ENCODE measurements at places on chromosomes 2 and 18.

GRCh38 chr2:34995196-34995595 lies 1360.4 kb upstream of the CRIM1 start:
- no peak for DNase-seq

- DNase-seq = no peak
Observed at GRCh38 chr2:202149155-202149762, 76.2 kb downstream of the KIAA2012 start.

DNA sequence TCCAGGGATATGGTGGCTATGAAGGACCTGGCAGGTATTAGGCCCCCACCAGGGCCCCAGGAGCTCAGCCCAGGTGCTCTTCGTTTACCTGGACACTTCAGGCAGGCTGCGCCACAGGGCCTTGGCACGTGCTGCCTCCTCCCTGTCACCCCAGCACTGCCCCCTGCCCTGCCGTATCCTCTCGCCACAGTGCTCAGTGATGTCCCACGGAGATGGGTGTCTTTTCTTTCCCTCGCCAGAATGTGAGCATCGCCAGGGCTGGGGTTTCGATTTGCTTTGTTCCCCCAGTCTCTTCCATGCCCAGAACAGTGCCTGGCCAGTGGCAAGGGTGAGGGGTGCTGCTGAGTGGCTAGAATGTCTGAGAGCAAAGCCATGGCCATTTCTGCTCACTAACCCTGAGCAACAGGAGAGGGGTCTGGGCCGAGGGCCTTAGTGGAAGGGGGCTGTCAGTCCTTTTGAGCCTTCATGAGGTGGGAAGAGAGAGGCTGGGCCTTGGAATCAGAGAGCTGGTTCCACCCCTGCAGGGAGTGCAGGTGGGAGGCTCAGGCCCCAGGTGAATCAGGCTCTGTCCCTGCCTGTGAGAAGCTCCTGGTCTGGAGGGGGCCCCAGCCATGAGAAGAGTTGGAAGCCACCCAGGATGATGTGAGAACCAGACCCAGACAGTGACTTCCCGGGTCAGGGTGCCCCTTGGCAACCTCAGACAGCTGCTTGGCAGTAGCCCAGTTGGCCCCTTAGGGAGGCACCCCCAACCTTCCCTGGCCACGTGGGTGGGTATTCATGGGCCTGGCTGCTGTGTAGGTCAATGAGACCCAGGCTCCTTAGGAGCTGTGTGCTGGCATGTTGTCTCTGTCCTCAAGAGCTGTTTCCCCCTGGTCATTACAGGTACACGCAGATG lies 129.9 kb upstream of the HS6ST1 start:
- DNase-seq = no peak

- DNase-seq = no peak
Observed at GRCh38 chr18:70636991-70637390, 348.1 kb downstream of the SOCS6 start.

DNA sequence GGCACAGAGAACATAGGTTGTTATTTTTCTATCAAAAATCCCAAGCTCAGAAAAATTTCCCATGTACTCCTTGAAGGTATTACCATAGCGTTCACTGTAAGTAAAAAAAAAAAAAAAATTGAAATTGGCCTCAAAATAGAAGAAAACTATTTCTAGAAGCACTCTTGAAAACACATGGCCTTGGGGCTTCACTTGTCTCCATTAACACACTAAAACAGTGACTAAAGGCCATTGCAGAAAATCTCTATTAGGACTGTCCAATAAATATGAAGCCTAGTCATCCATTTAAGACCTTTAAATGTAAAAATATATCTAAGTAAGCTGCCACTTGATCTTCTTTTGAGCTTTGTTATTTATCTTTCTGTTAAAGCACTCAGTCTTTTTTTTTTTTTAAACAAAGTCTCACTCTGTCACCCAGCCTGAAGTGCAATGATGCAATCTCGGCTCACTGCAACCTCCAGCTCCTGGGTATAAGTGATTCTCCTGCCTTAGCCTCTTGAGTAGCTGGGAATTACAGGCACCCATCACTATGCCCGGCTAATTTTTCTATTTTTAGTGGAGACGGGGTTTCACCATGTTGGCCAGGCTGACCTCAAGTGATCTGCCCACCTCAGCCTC lies 35.8 kb downstream of the CCDC68 start:
- no peak for DNase-seq

DNA sequence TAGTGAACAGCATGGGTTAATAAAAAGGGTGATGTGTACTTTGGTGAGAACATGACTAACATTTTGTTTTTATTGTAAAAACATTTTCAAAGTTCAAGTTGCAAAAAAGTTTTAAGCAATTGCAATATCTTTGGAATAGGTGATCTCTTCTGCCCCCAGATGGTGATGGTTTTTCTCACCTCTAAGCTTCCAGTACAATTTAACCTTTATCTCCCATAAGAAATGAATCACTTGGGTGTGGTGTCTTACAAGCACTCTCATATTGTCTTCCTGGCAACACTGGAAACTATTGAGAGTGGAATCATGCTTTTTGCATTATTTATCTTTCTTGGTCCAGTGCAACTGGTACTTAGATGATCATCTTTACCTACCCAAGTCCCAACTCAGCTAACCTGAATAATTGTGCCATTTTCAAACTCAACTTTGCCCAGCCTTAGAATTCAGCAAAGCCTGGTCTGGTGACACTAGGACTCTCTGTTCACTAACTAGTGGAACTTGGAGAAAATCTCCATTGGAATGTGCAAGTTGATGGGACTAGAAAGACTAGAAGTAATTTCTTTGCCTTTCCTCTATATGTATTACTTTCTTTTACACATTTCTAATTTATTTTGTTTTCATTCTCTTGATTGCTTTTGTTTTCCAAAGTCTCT lies 964.7 kb upstream of the ZEB2 start:
- no peak for DNase-seq

- no peak for DNase-seq
Observed at GRCh38 chr2:45067859-45068570, 58.8 kb upstream of the SIX2 start.

DNA sequence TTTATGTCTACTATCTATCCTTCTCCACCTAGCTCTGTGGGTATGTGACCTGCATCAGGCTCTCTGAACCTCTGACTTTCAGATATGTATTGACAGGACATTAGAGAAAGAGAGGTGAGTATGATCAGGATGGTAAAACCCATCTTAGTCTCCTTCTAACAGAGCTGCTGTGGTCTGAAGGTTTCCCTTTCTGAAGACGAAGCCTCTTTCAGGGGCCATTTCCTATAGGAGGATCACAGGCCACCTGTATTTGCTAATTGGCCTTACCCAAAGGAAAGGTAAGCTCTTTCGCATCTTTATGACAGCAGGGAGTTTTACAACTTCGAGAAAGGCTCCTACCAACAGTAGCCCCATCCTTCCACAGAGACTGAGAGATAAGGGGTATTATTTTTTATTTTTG lies 442.9 kb downstream of the KCNJ3 start:
- DNase-seq = no peak

DNA sequence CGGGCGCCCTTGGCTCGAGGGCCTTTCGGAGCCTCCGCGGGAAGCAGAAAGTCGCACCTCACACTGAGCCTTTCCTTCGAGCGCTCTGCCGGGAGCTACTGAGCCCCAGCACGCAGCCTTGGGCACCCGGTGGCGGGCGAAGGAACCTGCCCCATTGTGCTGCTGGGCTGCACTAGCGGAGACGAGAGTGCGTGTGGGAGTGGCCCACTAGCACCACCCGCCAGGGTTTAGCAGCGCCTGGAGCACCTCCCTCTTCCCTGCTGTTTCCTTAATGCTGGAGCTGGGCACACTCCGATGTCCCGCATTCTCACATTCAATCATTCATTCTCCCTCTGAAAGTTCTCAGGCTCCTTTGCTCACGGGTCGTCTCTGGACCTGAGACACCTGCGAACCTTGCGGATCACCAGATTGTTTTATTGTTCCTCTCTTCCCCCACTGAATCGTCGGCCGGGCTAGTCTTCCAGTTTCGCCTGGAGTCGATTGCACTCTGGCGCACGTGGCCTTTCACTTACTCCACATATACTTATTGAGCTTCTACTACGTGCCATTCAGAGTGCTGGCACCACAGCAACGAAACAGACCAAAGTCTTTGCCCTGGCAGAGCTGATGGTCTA lies 8.5 kb upstream of the PAX3 start:
- no peak for DNase-seq

GRCh38 chr2:126885751-126886210 lies 12.9 kb upstream of the TEX51 start:
- no peak for DNase-seq

DNA sequence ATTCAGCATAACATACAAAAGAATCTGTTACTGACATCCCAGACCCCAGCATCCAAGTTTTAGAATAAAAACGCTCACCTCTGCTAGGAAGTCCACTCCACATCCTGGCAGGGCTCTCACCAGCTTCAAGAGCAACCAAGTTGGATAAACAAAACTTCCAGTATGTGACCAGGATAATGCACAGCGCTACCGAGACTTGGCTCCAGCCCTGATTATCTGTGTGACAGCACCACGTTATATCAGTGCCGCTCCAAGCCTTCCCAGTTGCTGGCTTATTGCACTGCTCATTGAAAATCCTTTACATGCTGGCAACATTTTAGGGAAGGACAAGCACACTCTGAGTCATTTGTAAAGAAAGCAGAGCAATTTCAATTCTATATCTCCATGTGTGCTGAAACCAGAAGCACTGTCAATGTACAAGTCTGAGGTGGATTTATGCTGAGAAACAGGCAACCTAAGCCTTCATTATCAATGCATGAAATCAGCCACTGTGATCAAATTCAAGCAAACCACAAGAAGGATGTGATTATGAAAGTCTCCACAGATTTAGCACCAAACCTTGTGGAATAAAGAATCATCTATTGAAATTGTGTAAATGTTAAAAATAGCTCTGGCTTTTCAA lies 115.7 kb downstream of the ZNF385B start:
- DNase-seq = no peak

DNA sequence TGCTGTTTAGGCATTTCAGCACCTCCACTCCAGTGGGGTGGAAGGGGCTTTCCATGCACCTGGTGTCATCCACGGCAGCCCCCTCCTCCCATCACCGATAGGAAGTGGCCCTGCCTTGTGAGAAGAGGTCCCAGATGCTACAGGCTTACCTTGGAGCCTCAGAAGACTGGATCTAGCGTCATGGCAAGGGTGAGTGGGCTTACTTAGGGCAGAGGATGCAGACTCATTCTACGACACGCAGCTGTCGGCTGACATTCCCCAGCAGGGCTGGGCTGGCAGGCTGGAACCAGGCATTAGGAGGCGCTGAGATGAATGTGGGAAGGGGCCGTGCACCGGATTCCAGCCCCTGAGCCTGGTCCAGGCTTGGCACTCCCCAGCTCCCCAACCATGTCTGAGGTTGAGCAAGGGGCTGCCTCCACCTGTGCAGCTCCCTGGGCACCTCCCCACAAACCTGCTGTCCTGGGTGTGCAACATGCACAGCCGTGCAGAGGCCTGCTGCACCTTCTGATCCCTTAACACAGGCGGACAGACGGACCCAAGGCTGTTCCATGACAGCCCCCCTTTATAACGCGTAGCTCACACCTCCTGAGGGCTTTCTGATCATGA lies 1.7 kb upstream of the PRLH start:
- no peak for DNase-seq
